ENCODE measurements at places on chromosomes 13 and 19.

DNA sequence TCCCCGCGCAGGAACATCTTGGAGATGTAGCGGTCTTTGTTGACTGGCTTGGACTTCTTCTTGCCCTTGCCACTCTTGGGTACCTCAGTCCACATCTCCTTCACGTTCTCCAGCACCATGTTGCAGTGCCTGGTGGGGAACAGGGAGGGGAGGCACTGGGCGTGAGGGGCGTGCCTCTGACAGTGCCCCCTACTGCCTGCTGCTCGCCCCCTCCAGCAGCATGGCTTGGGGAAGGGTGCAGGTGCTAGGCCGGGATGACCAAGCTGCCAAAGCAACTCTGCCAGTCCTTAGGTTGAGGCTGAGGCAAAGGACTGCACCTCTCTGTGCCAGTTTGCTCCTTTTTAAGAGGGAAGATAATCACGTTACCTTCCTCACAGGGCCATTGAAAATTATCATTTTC is 4.2 kb downstream of the SNRPD2 start:
- no peak for DNase-seq

DNA sequence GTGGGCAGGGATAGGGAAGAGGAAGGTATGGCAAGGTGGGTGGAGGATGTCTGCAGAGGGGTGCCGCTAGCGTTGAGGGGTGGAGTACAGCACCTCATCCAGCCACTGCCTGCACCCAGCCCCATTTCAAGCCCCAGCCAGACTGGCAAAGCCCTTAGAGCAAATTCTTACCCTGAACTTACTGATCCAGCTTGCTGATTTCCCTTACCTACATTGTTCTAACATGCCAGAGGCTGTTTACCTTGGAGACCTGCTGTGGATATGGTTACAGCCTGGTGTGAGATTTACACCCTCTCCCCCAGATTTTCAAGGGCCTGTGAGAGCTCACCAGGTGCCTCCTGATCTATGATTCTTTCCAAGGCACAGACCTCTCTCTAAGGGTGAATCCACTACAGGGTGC is 86.0 kb downstream of the ZNF726 start:
- DNase-seq, result peak; percentile 36

DNA sequence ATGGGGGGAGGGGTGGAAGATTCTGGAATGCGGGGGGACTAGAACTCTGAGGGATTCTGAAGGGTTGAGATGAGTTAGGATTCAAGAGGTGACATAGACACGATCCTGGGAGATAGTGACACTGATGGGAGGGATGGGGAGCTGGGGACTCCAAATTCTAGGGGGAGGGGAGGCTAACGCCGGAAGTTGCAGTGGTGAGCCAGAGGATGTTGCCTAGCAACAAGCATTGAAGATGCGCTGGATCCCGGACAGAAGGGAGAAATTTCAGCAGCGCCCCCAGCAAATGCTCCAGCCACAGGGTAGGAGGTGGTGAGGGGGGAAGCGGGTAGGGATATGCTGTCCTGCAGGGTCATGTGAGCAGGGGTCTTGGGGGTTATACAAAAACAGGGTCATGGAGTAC is 6.9 kb upstream of the LTBP4 start:
- peak; percentile 28 for DNase-seq

- no peak for DNase-seq
Observed at GRCh38 chr13:64505336-64505910, 2724.7 kb downstream of the PCDH9 start.

DNA sequence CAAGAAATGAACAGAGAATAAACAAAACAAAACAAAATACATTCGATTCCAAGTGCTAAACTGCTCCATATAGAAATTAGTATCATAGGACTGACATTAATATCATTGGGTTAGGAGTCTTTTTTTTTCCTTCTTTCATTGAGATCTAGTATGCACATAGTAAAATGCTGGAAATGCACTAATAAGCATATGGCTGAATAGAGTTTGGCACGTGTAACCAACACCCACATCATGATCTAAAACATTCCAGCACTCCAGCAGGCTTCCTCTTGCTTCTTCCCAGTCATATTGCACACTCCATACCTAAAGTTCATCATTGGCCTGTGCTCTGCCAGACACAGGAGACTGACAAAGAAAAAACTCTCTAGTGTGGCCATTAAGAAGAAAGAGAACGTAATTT is 117.5 kb downstream of the POU4F1 start:
- DNase-seq, result no peak

GRCh38 chr13:76803831-76804230 is 82.4 kb downstream of the KCTD12 start:
- DNase-seq, result no peak

- no peak for DNase-seq
Observed at GRCh38 chr13:33730147-33730546, 87.8 kb upstream of the RFC3 start.

- no peak for DNase-seq
Observed at GRCh38 chr13:42272804-42273175, 838 bp downstream of the AKAP11 start.

GRCh38 chr13:67228916-67229315 is 1.2 kb downstream of the PCDH9 start:
- DNase-seq, result peak; percentile 37

GRCh38 chr13:76556627-76557026 is 329.6 kb downstream of the KCTD12 start:
- no peak for DNase-seq

GRCh38 chr13:23753458-23753857 is 135.7 kb downstream of the MIPEP start:
- no peak for DNase-seq

DNA sequence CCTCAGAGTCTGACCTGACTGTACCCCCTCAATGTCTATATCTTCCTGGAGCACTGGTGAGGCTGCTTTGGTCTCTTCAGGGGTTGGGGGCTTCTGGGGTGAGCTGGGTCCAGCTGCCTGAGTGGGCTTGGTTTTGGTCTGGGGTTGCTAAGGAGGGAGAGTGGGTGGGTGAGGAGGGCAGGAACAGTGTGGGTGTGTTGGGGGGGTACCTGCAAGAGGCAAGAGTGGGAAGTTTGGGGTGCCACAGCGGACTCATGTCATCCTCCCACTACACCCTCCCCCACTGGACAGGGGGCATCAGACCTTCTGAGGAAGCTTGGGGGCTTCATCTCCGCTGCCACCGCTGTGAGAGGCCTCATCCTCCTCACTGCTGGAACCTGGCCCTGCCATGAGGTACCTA is 13.6 kb downstream of the ZNF575 start:
- DNase-seq, result no peak

DNA sequence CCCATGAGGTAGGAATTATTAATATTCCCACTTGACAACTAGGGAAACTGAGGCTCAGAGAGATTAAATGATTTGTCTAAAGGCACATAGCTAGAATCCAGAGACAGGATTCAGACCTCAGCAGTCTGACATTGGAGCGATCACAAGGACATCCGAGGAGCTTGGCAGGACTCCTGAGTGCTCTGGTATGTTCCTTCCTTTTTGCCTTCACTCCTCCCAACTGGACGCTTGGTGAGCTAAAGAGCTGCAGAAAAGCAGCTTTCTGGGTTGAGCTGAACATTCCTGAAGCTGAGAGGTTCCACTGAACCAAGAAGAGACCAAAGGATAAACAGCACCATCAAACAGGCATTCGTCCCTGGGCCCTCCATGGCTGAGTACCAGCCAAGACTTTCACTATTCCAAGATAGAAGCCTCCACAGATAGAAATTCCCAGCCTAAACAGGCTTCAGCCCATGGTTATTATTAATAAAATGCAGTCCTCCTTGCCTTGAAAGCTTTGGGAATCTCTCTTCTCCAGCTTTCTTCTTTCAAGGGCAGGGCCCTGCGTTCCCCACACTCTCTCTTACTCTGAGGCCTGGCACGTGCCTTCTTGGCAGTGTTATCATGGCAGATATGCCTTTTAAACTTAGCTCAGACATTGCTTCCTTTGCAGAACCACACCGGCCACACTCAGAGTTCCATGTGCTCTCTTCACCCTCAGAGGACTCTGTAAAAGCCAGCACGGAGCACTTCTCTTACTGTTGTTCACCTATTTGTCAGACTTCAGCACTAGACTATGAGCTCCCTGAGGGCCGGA is 97.1 kb downstream of the CYSLTR2 start:
- DNase-seq, result no peak

DNA sequence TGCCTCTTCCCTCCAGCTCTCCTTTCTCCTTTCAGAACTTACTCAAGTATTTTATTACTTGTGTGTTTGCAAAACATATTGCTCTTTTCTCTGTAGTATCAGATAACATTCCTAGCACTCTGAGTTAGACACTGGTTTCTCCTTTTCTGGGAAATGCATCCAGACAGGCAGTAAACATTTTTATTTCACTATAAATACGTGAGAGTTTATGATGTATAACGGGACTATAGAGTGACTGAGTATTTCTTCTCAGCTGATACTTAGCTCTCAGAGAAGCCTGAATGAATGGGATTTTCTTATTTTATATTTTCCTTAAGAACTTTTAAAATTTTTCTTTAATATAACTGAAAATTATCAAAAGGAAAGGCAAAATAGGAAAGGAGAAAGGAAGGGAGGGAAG is 211.2 kb upstream of the EDNRB start:
- no peak for DNase-seq

- DNase-seq, result peak; percentile 54
Observed at GRCh38 chr19:56350416-56351045, 35.9 kb upstream of the ZSCAN5A start.

DNA sequence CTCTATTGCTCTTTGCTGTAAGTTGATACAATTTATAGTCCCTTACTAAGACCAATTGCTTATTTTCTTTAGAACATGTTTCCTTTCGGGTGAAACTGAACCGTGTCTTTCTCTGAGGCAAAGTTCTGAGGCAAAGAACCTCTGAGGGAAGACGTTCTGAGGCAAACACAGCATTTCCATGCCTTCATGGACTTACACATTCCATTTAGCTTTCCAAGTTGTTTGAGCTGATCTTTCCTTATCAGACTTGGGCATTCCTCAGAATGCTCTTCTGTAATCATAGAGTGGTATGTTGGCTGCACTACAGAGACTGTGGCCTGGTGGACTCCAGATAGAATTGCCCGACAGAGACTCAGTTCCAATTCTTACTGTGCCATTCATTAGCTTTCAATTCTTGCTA is 579.1 kb downstream of the KCTD12 start:
- DNase-seq, result no peak

- DNase-seq, result no peak
Observed at GRCh38 chr13:80265348-80265747, 75.6 kb downstream of the SPRY2 start.

GRCh38 chr13:21048901-21049698 is 12.3 kb downstream of the LATS2 start:
- DNase-seq, result no peak

- DNase-seq, result no peak
Observed at GRCh38 chr13:32142115-32142514, 110.5 kb downstream of the FRY start.

DNA sequence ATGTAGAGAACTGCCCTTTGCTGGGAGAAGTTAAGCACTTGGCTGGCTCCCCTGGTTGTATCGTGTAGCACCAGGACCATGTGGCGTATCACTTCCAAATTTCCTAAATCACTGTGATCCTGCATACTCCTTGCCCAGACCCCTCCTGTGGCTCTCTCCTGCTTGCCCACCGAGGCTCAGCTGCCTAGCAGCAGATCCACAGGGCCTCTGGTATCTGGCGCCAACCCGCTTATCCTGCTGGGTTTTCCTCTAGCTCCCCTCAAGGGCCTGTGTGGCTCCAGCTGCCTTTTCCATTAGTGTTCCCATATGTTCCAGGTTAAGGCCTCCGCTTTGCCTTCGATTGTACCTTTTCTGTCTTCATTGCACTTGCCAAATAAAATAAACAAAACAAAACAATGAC is 16.5 kb downstream of the LRCH1 start:
- no peak for DNase-seq

DNA sequence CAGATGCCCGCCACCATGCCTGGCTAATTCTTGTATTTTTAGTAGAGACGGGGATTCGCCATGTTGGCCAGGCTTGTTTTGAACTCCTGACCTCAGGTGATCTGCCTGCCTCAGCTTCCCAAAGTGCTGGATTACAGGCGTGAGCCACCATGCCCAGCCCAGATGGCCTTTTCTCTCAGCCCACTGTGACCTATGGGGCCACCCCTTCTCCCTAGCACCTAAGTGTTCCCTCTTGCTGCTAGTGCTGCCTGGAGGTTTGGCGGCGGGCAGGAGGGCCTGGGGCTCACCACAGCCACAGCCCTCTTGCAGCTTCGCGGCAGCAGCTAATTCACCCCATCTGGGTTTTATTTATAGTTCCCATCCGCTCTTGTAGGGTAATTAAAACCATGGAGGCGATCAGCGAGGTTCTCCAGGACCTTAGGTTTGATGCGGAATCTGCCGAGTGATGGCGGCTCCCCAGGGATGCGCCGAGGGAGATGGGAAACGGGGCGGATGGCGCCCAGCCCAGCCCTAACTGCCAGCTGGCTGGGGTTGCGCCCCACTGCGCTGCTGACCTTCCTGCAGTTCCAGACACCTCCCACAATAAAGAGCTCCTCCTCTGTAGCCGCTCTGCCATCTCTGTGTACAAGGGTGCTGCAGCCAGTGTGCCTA is 3.3 kb downstream of the REX1BD start:
- DNase-seq, result no peak

DNA sequence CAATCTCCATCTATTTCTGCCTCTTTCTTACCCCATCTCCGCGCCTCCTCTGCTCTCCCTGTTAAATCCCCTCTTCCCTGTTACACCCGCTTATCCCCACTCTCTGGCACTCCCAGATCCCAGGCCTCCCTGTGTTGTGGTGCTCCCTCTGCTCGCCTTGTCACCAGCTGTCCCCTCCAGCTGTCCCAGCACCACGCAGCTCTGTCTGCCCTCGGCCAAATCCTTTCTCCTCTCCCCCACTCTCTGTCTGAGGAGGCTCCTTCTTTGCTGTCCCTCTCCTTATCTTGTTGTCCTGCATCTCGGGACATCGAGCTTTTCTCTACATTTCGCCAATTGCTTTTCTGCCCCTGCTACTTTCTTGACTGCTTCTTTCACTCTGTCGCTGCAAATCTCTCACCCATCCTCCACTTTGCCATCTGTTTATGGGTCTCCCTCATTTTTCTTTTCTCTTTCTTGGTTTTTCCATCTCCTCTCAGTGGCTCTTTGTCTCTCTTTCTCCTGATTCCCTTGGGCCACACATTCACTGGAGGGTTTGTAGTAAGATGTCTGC is 941 bp downstream of the ZNF160 start:
- DNase-seq, result peak; percentile 6

DNA sequence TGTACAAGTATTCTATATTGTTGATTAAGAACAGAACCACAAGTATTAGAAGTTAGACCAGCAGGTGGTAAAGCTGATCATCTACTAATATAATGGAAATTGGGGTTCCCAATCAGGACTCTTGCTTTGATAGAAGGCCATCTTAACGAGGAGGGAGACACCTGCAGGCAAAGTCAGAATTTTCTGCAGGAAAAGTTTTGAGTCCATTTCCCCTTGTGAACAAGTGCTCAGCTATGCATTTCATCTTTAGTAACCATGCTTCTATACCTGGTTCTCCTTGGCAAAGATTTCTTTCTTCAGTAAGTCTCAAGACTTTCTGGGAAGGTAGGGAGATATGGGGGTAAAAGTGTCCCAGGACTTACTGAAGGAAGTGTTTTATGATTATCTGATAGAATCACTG is 36.1 kb upstream of the USPL1 start:
- no peak for DNase-seq
